ENCODE measurements at places on chromosomes 6 and 20.

DNA sequence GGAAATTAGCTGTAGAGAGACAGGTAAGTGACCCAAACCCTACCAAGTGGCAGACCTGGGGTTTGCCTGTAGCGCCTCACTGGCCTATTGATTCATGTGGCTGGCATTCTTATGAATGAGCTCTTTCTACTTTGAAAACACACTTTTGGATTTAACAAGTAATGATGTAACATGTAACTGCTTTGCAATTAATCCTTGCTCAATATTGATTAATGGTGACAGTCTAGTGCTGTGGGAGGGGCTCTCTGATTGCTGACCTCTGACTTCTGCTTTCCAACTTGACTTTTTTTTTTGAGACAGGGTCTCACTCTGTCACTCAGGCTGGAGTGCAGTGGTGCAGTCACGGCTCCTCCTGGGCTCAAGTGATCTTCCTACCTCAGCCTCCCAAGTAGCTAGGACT lies 82.7 kb downstream of the TIAM2 start:
- DNase-seq: no peak

DNA sequence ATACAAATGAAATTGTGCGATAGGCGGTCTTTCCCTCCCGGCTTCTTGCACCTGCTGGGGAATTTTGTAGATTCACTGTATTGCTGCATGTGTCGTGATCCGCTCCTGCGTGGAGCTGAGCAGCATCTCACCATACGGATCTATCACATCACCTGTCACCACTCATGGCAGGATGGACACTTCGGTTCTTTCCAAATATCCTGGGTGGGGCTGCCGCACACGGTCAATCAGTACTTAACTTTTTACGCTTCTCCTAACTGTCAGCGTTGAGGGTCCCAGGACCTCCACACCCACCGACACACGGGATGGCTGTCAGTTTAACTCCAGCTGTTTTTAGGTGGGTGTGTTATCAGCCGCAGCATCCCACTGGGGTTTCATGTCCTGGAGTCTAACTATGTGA lies 19.2 kb downstream of the TAF4 start:
- DNase-seq: no peak

DNA sequence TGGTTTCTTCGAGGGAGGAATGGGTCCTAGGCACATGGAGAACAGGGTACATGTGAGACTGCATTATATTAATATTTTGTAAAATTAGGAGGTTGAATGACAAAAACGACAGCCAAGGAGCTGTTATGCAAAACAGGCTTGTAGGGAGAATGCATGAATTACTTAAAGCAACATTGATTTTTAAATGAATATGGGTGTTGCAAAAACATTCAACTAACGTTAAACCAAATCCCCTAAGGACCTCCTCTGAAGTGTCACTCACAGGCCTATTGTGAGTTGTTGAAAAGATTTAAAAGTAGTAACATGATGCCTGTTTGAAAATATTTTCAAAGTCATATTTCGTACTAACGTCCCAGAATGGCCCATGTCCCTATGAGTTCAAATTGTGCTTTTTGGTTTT lies 21.9 kb downstream of the FBXL4 start:
- DNase-seq: no peak

DNA sequence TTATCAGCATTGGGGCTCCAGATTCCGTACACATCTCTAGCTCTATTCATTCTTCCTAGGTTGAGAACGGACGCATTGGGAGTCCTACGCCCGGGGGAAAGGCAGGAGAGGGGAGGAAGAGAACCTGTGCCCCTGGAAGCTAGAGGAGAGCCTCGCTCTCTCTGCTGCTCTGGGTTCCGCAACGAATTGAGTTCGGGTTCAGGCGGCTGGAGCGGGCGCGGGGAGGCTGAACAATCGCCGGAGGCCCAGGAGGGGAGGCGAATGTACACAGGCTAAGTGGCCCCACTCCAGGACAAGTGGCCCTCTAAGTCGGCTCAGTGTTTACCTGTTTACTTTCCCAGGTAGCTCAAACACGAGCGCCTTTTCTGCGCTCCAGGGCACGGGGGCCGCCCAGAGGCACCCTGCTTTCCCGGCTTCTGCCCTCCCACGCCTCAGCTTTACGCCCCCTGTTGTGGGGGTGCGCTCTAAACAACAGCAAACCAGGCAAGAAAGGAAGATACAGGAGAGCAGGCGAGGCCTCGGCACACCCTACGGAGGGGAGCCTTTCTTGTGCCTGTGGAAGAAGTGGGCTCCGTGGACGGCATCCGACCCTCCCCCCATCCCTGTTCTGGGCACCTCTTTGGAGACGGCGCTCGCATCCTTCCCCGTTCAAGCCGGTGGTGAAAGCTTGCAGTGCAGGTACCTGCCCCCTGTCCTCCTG lies 4.6 kb upstream of the NKX2-2 start:
- DNase-seq: no peak

GRCh38 chr20:3782597-3782996 lies 1.3 kb upstream of the SPEF1 start:
- no peak for DNase-seq

- DNase-seq: no peak
Observed at GRCh38 chr6:87431263-87431662, 23.5 kb downstream of the CFAP206 start.

DNA sequence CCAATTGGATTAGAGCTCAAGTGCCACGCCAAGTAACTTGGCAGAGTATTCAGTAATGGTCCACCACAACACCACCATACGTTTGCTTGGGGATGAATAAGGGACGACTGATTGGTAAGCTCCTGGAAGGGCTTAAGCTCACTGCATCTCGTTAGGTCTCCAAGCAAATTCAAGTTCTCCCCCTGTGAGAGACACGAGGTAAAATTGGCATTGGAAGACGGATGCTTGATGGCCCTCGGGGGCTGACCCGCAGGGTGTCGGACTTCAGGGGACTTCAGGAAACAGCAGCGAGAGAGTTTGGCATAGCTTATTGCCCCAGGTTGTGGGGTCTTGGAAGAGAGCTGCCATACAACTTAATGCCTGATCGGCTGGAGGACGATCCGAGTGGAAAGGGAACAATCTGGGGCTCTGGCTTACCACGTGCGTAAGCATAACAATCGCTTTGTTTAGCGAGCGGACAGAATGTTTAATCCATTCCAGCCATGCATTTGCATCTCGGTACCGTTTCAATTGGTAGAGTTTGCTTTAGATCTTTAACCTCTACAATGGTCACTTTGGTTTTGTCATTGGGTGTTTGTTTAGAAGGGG lies 4.8 kb upstream of the ZNFX1 start:
- DNase-seq: no peak

DNA sequence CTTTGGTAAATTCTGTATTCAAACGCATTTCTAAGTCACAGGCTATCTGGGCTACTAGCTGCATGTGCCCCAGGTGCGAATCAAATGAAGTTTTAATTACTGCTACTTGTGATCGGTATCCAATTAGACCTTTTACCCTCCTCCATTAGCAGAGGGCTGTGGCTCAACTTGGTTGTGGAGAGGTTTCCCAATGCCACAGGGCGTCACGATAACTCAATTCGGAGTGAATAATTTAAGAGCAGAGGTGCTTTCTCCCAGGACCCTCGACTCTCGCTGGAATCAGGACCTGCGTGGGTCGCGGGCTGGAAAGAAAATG lies 640 bp downstream of the SAYSD1 start:
- no peak for DNase-seq

DNA sequence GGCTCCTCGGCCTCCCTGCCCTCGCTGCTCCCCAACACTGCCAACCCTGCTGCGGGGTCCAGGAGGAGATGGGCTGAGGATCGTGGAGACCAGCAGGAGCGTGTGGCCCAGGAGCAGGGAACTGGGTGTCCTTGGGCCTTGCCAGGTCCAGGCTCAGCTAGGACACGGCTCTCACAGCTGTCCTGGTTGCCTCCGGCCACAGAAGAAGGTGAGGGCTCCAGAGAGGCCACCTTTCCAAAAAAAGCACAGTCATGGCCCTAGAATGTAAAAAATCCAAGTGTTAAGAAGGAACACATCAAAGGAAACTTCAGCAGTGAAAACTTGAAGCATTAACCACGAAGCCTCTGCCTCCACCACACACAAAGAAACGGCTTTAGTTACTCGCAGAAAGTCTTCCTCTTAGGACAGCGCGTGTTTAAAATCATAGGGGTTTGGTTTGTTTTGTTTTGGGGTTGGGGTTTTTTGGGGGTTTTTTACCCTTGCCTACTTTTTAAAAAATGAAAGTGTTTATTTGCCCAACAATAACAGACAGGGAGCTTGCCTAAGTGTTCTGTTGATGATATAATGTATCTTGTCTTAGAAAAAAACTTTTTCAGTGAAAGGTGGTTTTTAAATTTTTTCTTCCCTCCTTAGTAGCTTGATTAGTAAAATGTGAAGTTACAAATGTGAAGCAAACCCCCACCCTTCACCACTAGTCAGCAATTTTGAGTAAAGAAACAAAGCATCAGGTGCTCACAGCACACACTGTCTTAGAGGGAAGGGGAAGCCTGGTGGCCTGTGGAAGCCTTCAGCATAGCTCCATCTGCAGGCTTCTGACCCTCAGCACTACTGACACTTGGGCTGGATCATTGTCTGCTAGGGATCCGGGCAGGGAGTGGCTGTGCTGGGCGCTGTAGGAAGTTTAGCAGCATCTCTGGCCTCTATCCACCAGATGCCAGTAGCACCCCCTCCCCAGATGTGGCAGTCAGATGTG lies 60.0 kb downstream of the PTPN1 start:
- DNase-seq: peak; percentile 25

- DNase-seq: no peak
Observed at GRCh38 chr6:166907373-166907841, 48.9 kb downstream of the RNASET2 start.

- no peak for DNase-seq
Observed at GRCh38 chr6:2771079-2771478, 5.9 kb downstream of the WRNIP1 start.

DNA sequence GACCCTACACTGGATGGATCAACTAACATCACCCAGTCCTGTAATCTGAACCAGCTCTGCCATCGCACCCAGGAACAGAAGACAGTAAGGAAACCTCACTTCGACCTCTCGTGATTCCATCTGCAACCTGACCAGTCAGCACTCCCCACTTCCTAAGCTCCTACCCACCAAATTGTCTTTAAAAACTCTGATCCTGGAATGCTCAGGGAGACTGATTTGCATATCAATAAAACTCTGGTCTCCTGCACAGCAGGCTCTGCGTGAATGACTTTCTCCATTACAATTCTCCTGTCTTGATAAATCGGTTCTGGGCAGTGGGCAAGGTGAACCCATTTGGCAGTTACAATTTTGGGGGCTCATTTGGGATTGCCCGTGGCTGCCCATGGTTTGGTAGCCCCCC lies 18.3 kb upstream of the AGPAT4 start:
- DNase-seq: peak; percentile 50

- no peak for DNase-seq
Observed at GRCh38 chr6:13445005-13445743, 42.2 kb downstream of the GFOD1 start.

- DNase-seq: no peak
Observed at GRCh38 chr6:167794161-167795157, 32.3 kb upstream of the AFDN start.

DNA sequence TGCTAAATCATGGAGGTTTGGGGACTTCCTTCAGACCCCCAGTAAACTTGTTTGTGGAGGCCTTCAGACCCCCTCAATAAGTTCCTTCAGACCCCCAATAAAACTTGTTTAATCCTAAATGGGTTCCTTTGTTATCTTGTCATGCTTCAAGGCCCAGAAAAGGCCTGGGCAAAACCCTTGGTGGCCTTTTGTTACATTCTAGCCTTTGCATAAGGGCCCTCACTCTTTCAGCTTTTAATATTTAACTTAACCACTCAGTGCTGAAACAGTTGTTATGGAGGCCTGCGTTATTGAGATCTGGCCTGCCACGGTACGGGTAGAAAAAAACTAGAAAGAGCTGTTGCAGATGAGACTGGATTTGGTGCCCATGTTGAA lies 4.3 kb upstream of the DYNLRB1 start:
- DNase-seq: no peak

- no peak for DNase-seq
Observed at GRCh38 chr20:38650010-38650409, 48.4 kb downstream of the ARHGAP40 start.

- no peak for DNase-seq
Observed at GRCh38 chr6:28782113-28782673, 141.6 kb downstream of the TRIM27 start.

GRCh38 chr6:107582086-107582485 lies 92.2 kb downstream of the SOBP start:
- no peak for DNase-seq

- no peak for DNase-seq
Observed at GRCh38 chr6:14984519-14984853, 261.4 kb upstream of the JARID2 start.

DNA sequence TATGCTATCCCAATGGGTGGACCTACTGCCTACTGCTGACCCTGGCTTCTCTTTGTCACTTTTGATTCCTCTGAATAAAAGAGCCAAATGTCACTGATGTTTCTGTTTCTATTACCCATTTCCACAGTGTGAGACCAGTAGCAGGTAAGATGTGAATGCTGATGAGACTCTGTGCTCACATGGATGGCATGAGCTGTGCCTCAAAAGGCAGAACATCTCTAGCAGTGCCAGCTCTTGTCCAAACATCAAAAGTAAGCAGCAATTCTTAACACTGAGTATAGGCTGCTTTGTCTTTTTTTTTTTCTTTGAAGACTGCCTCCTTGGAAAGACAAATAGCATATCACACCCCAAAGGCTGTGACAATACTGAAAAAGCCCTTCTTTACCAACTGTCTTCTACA lies 459.2 kb upstream of the RUNX2 start:
- no peak for DNase-seq

DNA sequence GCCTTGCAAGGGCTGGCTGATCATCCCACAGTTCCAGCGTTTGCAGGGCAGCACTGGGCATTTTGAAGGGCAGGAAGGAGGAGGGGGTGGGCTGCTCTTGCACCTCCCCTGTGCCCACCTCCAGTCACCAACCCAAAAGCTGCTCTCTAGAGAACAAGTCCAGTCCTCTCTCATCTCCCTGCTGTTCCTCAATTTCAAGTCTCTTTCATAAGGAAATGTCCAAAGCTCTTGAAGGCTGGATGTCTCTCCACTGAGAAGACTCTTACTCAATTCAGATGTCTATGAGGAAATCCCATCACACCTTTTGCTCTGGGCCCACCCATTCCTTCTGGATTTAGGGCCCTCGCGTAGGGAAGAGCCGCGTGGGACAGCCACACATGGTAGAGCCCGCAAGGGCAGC lies 31.7 kb downstream of the WRNIP1 start:
- DNase-seq: no peak

DNA sequence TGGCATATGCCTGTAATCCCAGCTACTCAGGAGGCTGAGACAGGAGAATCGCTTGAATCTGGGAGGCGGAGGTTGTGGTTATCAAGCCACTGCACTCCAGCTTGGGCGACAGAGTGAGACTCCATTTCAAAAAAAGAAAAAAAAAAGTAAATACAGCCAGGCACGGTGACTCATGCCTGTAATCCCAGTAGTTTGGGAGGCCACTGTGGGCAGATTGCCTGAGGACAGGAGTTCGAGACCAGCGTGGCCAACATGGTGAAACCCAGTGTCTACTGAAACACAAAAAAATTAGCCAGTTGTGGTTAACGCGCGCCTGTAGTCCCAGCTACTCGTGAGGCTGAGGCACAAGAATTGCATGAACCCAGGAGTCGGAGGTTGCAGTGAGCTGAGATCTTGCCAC lies 1.5 kb upstream of the NINL start:
- no peak for DNase-seq

GRCh38 chr6:43828711-43829110 lies 58.7 kb downstream of the VEGFA start:
- DNase-seq: no peak

- DNase-seq: no peak
Observed at GRCh38 chr6:148869585-148869984, 122.8 kb downstream of the UST start.

All from NT2/D1 (cell line).